Adipocyte (in vitro differentiated cells): ENCODE measurements at places on chromosomes 1 and 21.

DNA sequence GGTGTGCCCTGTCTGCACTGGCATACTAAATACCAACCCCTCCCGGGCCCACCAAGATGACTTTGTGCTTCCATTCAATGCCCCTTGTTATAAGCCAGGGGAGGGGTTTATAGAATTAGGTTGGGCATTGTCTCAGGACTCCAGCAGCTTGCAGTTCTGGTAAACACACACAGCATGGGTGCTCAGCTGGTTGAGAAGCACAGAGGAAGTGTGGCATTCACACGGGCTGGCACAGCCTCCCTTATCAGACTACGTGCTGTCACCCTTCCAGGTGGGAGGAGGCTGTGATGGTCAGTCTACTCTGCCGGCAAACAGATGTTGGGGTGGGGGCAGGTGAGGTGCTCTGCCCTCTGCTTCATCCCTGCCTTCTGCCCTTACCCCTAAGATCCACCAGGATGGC, 15.0 kb upstream of the SLC6A17 start:
- DNase-seq = no peak

DNA sequence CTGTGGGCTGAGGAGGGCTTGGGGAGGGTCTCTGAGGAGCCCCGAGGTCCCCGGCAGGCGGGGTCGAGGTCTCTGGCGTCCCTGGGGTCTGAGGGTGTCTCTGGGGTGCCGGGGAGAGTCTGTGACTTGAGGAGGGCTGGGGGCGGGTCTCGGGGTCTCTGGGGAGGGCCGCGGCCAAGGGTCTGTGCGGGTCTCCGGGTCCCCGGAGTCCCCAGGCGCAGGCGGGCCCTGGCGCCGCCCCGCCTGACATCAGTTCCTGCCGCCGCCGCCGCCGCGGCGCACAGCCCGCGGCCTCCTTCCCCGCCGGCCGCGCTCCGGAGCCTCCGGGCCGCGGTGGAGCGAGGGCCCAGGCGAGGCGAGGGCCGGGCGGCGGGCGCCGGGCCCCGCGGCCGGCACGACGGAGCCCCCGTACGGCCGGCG, at the start of gene PLEKHM2:
Gene PLEKHM2 (plus strand): TSS at position 279 of the 420 bp plus-strand sequence. CDS start 239 bp downstream, outside the sequence.
- DNase-seq = peak; percentile 80

DNA sequence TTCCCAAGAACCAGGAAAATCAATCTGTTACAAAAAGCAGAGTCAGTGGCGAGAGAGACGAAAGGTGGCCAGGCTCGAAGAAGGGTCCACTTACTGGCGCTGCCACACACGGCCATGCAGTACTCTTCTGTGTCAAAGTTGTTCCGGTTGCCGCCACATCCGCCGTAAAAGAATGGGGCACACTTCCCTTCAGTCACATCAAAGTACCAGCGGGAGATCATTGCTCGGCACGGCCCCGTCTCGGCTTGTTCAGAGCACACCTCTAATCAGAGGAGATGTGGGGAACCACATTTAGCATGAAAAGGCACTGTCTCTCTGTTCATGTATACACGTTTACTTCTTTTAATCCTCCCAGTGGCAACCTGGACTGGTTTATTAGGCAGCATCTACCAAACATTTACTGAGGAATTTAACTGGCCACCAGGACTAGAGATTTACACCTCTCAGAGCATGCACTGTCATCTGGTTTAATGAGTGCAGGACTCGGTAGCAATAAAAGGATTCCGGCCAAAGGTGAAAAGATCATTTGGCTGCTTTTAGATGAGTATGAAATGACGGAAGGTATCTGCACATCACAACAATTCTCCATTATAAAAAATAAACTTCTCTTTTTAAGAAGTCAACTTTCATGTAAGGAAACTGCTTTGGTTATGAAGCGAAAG, 170.5 kb downstream of the APP start:
- no peak for DNase-seq

GRCh38 chr1:179083533-179083932, 1.7 kb downstream of the TOR3A start:
- DNase-seq = no peak

DNA sequence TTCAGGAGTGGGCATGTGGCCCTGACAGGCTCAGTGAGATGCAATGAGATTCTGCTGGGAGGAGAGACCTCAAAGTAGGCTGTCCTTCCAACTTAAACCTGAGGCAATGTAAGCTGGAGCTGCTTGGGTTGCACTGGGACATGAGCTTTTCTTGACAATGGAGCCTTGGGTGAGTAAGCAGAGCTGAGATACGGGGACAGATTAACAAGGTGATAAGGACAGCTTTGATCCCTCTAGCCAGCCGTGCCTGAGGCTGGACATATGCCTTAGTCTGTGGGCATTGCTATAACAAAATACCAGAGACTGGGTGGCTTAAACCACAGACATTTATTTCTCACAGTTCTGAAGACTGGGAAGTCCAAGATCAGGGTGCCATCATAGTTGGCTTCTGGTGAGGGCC, 18.3 kb upstream of the NGF start:
- no peak for DNase-seq

- DNase-seq = no peak
Measured at GRCh38 chr1:247357781-247358211, 26.1 kb upstream of the ZNF496 start.

DNA sequence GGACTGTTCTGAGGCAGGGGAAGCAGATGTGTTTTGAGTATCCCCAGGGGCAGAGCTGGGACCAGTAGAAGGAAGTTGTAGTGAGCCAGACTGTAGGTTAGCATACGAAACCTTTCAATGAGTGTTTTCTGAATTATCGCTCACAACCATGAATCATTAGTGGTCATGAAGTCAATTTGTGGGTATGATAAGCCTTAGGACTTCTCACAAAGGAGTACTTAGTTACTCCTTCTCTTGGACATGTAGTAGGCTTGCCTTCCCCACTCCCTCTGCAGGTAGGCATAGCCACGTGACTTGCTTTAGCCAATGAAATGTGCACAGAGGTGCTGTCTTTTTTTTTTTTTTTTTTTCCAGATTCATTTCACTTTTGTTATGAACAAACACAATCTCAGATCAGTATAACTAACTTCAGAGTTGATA, 23.9 kb upstream of the FAAH start:
- no peak for DNase-seq

DNA sequence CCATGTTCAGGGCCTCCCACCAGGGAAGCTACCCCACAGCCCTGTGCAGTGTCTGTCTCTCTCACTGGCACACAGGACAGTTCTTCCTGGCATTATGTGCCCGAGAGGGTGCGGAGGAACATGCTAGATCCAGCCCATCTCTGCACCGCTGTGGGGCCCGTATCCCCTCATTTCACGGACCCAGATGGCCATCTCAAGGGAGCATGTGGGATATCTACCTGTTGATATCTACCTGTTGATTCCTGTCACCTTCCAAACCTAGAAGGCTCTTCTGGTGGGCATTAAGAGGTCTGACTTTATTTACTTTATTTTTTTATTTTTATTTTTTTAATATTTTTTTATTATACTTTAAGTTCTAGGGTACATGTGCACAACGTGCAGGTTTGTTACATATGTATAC, 11.7 kb downstream of the PIK3CD start:
- no peak for DNase-seq

- DNase-seq = peak; percentile 77
Measured at GRCh38 chr21:25708467-25709065, 26.1 kb downstream of the ATP5PF start.

DNA sequence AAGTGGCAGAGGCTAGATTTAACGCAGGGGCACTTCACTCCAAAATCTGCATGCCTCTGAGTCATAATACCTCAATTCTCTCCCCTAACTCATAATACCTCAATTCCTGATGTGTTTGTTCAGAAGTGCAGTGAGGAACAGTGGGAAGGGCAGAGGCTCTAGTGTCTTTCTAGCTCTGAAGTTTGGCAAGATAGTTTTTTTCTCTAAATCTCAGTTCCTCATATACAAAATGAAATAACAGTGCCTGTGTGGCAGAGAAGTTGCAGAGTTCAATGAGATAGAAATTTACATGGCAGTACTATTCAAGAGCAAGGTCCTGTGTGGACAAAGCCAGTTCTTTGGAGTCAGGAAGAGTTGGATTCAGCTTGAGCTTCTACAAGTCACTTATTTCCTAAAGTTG, 9.8 kb downstream of the JUN start:
- no peak for DNase-seq

GRCh38 chr1:19684677-19685076, 20.0 kb downstream of the HTR6 start:
- no peak for DNase-seq

DNA sequence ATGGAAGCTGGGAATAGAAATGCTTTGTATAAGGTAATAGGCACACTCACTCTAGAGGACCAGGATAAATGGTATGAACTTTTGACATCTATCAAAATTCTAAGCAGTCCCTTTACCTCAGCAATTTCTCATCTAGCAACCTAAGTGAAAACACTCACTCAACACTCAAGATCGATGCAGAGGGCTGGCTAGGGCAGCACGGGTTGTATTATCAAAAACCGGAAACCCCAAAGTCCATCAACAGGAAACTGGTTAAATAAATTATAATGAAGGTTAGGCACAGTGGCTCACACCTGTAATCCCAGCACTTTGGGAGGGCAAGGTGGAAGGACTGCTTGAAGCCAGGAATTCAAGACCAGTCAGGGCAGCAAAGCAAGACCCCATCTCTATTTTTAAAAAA, 9.4 kb downstream of the USP48 start:
- no peak for DNase-seq

- DNase-seq = no peak
Measured at GRCh38 chr1:94250341-94250740, 13.0 kb upstream of the ARHGAP29 start.

DNA sequence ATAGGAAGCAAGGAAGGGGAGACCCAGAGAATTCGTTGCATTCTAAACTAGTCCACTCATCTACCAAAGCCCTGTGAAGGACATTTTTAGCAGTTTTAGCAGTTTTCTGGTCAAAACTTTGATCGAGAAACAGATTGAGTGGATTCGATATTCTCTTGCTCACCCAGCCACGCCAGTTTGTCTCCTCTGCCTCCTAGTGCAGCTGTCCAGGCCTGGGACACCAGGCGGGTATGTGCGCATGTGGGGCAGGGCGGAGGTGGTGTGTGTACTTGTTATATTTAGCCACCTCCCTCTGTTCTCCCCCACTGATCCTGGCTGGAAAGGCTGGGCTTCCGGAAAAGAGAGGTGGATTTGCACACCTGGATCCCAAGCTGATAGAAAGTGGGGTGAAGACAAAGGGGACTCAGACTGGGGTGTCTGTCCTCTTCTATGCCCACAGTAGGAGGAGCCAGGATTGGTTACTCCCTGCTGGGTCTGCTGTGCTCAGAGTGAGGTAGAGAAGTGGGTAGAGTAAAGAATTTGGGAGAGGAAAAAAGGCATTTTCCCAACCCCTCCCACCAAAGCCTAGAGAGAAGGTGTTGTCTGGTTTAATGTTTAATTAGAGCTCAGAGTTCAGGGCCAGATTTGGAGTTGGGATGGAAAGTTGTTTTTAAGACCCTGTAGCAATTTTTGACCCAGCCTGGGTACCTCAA, 3.8 kb downstream of the LMNA start:
- peak; percentile 66 for DNase-seq

GRCh38 chr1:54564312-54565112, 16.5 kb downstream of the ACOT11 start:
- DNase-seq = no peak
